Cerebellar cortex (tissue), 1 donor: ENCODE measurements at places on chromosomes 7 and 10.

DNA sequence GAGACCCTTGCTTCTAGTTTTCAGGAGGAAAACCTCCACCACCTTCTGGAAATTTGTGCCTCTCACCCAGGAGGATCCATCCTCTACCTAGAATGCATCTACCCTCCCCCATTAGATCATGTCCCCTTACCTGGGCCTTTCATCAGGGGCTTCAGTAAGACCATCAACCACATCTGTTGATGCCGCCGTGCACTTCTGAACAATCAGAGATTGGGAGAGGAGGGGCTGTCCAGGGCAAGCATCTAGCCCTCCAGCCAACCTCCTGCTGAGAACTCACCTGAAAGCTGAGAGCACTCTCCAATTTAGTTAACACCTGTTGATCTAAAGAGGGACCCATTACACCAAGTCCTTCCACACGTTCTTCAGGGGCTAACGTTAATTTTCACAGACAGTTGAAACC is 57.6 kb upstream of the PIK3CG start:
- DNase-seq, result no peak

DNA sequence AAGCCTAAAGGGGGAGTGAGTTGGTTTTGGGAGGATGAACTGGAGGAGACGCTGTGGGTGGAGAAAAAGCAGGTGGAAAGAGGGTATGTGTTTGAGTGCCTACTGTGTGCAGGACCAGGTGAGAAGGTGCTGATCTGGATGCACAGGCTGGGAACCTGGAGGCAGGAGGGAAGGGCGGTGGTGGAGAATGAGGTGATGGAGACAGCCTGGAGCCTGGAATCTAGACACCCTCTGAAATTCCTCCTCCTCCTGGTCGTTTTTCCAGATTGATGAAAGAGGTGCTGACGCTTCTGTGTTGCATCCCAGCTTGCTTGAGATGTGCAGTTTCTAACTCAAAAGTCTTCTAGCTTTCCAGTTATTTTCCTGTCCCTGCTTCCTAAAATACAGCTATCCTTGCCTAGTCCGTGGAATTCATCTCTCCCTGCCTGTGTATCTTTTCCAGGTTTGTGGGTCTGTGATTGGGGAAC is 67.5 kb downstream of the LRMDA start:
- DNase-seq, result no peak

GRCh38 chr7:90629297-90629918 is 33.3 kb downstream of the CDK14 start:
- DNase-seq, result peak; percentile 46

GRCh38 chr7:31036924-31037323 is 15.2 kb upstream of the ADCYAP1R1 start:
- peak; percentile 83 for DNase-seq

DNA sequence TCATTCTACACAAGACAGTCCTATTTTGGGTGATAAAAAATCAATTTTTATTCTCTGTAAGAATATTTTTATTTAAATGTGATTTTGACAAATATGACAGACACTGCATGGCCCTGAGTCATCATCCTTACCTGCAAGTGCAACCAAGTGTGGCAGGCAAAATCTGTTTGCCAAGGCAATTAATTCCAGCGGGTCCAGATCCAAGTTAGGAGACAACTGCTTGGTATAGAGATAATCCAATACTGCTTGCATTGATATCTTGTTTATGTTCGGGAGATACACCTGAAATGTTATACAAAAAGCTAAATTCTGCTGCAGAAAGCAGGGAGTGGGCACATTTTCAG is 66.2 kb downstream of the RHOBTB1 start:
- no peak for DNase-seq

DNA sequence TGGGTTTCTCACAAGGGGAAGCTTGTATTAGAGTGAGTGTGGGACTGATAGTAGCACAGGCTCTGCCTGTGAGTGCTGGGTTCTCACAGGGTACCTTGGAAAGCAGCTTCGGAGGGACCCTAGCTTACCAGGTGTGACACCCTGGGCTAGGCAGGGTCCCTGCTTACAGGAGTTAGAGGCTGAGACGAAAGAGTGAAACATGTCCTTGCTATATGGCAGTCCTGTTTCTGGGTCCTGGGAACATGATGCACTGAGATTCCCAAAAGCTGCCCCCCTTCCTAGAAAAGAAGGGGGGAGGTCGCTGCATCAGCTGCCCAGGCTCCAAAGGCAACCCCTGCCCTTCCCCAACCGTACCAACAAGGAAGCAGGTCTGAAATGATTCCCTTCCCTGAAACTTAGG is 6.3 kb upstream of the ARHGAP22 start:
- no peak for DNase-seq

DNA sequence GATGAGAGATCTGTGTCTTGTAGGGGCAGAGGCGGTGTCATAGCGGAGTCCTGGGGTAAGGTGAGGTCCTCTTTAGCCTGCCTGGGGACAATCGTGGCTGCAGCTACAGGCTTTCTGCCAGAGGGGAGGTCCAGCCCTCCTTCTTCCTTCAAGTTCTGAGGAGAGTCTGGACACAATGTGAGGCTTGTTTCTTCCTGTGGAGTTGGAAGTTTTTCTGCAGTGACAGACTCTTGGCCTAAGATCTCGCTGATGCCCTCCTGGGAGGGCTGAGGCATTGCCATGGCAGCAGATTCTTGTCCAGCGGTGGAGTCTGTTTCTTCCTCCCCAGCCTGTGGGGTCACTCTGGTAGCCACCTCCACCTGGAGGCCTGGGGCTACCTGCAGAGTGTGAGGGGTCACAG is 4.4 kb downstream of the NACAD start:
- no peak for DNase-seq

GRCh38 chr10:60781661-60782060 is 3.4 kb downstream of the CDK1 start:
- no peak for DNase-seq

DNA sequence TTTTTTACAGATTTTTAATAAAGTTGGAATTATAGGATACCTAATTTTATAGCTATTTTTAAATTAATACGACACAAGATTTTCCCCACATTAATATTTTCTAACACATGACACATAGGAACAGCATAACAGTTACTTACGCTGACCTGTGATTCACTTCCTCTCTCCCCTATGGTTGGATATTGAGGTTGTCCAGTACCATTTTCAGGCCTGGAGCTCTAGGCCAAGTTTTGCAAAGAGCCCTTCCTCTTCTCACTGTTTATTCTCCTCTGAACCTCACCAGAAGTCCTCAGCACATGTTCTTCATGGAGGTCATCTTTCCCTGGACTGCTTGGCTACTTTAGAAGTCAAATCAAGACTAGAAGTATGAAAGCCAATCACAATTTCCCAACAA is 28.2 kb downstream of the LYZL1 start:
- no peak for DNase-seq

- peak; percentile 87 for DNase-seq
These were observed 7.7 kb downstream of the CTBP2 start for GRCh38 chr10:125152450-125153368.

DNA sequence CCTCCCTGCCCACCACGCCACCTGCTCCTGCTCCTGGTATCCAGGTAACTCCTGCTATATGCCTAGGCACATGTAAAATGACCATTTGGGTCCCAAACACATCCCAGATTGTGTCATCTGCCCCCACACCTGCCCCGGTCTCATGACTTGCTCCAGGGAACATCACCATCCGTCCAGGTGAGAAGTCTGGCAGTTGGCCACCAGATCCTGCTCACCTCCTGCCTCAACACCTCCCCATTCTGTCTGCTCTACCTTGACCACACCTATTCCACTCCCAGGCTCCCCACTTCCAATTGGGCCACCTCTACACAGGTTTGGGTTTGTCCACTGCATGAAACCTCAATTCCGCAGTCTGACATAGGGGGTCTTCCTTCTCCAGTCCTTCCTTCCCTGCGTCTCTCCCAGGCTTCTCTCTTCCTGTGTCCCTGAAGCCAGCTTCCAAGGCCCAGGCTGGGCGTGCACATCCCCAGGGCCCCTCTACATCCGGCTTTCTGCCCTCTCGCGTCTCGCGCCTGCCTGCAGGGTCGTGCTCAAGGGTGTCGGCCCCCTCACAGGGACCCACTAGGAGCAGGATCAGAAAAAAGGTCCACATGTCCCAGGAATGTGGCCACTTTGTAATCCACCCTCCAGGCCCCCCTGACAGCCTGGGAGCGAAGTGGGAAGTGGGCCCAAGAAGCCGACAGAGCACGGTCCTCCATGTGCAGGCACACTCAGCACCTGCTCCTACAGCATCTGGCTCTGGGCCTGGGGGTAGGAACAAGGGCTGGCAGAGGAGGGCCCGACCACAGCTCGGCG is 49.3 kb upstream of the DAGLB start:
- DNase-seq, result no peak

DNA sequence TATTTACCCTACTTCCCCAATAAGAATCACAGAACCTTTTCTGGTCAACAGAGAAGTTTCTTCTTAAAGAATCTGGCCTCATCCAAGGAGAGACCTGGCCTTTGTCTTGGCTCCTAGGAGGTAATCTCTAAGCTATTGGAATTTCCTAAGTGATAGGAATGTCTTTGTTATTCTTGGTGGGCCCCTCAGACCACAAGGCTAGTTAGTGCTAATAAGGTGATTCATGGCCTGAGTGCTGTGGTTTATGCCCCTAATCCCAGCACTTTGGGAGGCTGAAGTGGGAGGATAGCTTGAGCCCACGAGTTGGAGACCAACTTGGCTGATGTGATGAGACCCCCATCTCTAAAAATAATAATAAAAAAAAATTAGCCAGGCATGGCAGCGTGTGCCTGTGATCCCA is 60.0 kb upstream of the CYP2C18 start:
- no peak for DNase-seq

DNA sequence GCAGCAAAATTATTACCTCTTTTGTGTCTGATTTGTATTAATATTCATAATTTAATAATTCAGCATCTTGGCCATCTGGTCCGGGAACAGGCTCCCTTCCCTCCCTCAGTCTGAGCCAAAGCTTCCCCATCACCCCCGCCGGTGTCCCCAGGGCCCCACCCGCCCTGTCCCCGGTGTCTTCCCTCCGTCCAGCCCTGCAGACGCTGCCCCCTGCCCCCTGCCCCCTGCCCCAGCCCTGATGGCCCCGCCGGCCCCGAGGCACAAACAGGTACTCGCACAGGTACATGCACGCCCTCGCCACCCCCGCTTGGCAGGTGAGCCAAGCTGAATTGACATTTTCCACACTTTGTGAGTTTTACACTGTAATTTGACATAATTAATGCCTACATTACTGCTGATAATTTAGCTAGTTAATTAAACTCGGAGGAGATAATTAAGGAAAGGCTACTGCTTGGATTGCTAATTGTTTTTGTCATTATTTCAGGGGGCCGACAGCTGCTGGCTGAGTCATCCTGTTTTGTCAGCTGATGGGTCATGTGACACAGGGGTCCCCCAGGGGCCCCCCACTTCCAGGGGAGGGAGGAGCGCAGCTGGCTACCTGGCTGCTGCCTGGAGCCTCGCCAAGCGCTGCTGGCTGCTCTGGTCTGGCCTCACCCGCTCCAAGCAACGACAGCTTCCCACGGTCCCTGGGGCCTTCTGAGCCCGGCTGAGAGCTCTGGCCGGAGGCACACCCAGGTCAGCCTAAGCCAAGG is 36.6 kb downstream of the MICALL2 start:
- no peak for DNase-seq

DNA sequence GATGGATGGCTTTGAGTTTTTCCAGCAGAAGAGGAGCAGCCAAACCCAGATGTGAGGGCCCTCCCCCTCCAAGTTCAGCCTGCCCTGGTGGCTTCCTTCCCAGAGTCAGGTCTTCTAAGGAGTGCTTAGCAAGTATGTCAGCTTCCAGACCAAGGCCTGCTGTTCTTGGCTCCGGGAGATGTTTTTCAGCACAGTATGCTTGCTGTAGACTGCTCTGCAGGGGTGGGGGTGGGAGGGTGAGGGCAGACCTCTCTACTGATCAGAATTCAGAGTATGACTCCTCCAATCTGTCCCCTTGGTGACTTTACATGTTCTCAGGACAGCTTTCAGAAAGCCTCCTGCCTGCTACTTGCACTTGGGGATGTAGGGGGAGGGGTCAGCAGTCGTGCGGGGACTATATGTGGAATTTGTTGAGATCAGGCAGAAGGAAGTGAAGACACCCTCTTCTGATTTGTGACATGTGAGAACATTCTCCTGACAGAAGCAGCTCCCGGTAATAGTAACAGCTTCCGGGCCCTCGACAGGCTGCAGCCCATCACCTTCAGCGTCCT is 516.4 kb upstream of the ZMIZ1 start:
- peak; percentile 13 for DNase-seq

GRCh38 chr10:95122736-95123135 is 53.4 kb upstream of the CYP2C8 start:
- DNase-seq, result no peak

- peak; percentile 26 for DNase-seq
These were observed 124.0 kb downstream of the CNNM2 start for GRCh38 chr10:103042129-103042528.

DNA sequence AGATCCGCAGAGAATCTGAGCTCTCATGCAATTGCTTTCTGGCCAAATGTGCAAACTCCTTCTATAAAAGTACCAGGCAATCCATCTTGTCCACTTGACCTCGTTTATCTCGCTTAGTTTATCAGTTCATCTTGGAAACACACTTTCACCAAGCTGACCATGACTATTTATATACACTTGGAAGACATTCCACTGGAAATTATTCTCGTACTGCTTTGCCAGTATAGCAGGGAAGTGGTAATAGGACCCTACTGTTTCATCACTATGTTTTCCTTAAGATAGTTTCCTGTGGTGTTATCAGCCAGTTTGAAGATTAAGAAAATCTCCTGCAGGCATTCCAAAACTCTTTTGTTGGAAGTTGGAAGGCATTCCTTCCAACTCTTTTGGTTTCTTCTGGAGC is 115.3 kb upstream of the FAM171A1 start:
- DNase-seq, result no peak

GRCh38 chr10:51204701-51205100 is 130.4 kb downstream of the PRKG1 start:
- DNase-seq, result no peak

DNA sequence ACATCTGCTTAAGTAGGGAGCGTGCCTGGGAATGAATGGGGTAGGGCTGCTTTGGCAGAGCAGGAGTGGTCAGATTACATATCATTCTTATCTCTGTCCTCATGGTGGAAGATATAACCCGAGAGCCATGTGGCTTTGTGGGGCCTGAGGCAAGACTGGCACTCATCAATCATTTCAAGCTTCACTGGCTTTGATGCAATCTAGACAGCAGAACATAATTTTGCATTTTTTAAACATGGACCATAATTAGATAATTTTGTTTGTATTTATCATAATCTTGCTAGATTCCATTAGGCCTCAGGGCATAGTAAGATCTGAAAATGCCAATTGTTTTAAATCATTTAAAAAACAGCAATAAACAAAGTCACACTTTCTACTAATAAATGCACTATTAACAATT is 480.3 kb downstream of the NXPH1 start:
- no peak for DNase-seq

DNA sequence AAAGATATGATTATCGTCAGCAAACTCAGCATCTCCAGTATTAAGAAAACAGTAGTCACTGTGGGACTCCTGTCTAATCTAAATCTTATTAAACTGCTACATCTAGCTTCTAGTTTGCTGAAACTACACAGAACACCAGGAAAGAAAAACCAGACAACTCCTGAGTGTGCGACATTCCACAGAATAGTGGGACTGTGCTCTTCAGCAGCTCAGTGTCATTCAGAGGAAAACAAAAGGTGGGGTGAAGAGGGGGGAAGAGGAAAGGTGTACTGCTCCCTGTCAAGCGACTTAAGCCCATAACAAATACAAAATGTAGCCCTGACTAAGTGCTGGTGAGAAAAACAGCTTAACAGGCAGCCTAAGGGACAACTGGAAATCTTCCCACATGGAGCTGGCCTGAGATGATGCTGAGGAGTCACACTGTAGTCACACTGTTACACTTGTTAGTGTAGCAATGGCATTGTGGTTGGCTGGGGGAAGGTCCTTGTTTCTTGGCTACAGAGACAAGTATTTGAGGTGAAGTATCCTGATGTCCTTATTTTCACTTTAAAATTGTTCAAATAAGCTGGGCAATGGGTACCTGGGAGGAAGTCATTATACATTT is 135.5 kb downstream of the USP6NL start:
- no peak for DNase-seq

GRCh38 chr7:24836084-24836483 is 78.8 kb upstream of the GSDME start:
- no peak for DNase-seq
